CD4-positive, alpha-beta T cell (primary cell): ENCODE measurements at places on chromosomes 11 and 22.

DNA sequence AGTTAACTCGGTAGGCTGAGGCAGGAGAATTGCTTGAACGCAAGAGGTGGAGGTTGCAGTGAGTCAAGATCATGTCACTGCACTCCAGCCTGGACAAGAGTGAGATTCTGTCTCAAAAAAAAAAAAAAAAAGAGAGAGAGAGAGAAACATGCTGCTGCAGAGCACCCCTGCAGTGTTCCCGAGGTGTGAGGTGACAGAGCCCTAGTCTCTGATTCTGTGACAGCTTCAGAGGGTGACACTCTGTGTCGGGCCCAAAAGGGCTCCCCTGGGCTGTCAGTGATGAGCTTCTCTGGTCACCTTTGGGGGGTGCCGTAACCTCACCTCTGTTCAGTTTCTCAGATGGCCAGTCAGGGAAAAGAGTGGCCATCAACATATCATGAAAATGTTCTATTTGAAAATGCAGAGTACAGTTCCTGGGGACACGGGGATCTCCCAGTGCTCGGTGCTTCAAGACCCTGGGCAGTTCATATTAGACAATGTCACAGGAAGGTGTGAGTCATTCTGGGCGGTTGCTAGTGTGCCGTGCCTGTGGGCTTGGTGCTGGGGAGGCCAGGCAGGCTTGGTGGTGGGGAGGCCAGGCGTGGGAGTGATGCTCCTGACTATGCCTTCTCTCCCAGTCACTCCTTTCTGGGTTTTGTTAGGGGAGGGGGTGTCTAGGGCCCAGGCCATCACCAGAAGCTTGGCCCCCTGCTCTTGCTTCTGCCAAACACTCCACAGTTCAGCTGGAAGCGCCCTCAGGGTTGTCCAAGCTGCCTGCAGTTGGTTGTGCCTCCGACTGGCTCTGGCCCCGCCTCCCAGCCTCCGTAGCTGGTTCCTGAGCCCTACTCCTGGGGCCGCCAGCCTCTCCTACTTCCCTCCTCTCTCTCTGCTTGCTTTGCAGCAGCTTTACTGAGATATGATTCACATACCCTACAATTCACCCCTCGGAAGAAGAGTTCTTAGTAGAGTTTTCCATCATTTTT, 52.5 kb upstream of the CLDN5 start:
- DNase-seq: peak; percentile 34

- no peak for DNase-seq
Measured at GRCh38 chr11:75200051-75200450, 40.5 kb upstream of the TPBGL start.

DNA sequence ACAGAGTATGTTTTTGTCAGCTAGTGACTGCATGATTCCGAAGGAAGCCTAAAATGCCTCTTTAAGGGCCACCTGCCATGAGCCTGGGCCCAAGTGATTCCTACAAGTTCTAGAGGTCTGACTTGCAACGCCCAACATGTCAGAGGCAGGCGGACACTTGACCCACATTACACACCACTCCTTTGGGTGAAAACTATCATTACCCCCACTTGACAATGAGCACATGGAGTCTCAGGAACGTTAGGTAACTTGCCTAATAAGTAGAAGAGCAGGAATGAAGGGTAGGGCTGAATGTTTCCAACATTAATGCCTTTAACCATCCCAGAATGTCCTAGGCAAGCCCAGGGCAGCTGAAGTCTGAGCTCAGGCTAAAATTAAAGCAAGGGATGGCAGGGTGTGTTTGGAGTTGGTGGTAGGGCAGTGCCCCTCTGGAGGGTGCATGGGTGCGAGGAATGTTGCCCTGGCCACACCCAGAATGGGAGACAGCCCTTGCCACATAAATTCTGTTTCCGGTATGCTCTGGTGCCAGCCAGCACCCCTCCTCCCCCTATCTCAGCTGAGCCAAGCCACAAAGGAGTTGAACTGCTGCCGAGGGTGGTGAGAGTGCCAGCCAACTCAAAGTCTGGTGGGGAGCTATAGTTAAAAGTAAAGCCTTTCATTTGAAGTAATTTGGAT, 2.5 kb downstream of the PLAAT2 start:
- no peak for DNase-seq

DNA sequence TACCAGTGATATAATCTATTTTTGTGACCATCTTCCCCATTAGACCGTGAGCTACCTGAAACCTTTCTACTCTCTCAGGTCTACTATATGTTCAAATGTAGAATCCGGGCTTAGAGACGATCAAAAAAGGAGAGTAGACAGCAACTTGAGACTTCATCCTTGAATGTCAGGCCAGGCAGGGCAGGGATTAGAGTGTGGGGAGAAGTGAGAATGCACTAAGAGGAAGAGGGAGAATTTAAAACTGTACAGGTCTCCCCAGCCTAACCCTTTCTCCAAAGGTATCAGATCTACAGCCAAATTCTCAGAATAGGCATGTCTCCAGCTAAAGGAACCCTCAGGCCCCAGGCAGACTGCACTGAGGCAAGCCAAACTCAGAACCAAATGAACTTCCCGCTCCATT, 935 bp downstream of the LAMTOR1 start:
- DNase-seq: no peak

- DNase-seq: no peak
Measured at GRCh38 chr11:1825039-1825740, 9.6 kb upstream of the SYT8 start.

GRCh38 chr11:66909181-66909580, 49.0 kb downstream of the PC start:
- DNase-seq: no peak

DNA sequence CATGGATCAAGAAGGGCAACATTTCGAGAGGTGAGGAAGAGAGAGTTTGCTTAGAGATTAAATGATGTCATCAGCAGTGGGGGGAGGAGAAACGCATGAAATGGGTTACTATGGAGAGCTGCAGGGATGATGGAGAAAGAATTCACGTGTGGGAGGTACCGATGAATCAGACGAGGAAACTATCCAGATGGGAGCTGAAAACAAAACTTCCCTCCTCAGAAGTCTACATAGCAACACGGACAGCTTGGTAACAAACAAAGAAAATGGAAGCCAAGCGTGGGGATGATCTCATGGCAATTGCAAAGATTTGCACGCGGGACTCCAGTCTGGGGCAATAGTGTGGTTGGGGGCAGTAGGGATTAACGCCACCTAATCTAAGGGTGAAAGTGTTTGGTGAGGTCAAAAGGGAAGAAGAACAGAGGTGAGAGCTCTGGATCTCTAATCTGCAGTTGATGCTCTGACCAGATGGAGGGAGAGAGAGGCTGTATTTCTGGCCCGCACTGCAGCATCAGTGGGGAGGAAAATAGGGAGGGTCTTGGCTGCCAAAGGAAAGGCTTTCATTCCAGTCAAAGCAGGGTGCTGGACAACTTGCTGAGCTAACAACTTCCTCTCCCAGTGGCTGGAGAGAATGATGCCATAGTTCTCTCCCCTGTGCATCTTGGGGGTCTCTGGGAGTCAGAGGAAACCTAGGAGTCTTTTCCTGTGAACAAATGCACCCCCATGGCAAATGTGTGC, 43.4 kb upstream of the CSNK2A3 start:
- no peak for DNase-seq

DNA sequence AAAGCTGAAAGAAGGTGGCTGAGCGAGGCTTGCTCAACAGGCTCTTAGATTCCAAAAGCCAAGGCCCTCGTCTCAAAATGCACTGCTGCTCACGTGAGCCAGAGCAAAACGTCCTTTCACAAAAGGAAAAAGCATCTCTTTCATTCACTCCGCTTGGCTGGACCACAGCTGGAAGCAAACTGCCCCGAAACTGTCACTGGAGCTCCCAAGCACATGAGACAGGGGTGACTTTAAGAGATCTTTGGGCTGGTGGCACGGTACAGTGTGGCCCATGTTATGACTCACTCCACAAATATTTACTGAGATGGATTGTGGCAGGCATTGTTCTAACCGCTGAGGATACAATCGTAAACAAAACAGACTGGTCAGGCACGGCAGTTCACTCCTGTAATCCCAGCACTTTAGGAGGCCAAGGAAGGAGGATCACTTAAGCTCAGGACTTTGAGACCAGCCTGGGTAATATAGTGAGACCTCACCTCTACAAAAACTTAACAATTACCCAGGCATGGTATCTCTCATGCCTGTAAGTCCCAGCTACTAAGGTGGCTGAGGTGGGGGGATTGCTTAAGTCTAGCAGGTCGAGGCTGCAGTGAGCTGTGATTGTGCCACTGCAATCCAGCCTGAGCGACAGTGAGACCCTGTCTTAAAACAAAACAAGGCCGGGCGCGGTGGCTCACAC, 3.6 kb downstream of the PLA2G6 start:
- no peak for DNase-seq

- DNase-seq: peak; percentile 17
Measured at GRCh38 chr11:17528181-17528691, 16.0 kb downstream of the USH1C start.

GRCh38 chr11:27233654-27234042, 129.4 kb downstream of the CCDC34 start:
- no peak for DNase-seq

GRCh38 chr22:49541693-49542230, 285.9 kb downstream of the BRD1 start:
- DNase-seq: no peak

- no peak for DNase-seq
Measured at GRCh38 chr11:134275188-134275533, 1.0 kb upstream of the GLB1L3 start.

DNA sequence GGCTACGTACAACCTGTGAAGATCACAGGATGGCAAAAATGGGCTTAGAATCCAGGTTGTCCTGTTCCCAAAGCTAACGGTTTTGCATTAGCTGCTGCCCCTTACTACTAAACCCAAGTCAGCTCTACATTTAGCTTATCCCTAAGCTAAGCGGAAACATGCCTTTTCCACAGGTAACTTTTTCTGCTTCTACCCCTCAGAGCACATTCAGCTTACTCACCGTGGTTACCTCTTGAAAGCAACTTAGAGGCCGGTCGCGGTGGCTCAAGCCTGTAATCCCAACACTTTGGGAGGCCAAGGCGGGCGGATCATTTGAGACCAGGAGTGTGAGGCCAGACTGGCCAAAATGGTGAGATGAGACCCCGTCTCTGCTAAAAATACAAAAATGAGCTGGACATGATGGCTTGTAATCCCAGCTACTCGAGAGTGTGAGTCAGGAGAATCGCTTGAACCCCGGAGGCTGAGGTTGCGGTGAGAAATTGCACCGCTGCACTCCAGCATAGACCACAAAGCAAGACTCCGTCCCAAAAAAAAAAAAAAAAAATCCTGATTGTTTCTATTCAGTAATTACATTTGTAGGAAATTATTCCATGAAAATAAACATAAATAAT, 790 bp upstream of the TMEM41B start:
- no peak for DNase-seq

- no peak for DNase-seq
Measured at GRCh38 chr11:123740787-123741158, 687 bp downstream of the ZNF202 start.

DNA sequence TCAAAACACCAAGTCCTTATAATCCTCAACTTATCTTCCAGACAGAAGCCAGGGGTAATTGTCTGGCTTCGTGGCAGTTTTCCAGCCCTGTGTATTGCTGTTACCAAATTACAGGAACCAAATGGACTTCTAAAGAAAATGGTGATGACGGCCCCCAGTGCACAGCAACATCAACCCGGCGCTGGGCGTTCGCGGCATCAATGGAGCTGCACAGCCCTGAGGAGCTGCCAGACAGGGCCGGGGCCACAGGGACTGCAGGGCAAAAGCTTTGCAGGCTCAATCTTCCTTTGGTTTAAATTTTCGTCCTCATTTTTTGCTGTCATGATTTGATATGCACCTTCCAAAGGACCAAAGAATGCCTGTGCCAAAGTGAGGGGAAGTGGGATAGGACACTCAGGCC, 292.5 kb downstream of the BRD1 start:
- DNase-seq: no peak

- DNase-seq: no peak
Measured at GRCh38 chr11:114321621-114322257, 25.5 kb downstream of the NNMT start.

- no peak for DNase-seq
Measured at GRCh38 chr11:76553554-76554476, 109.0 kb downstream of the EMSY start.

GRCh38 chr22:27654546-27655445, 146.8 kb downstream of the MN1 start:
- no peak for DNase-seq

DNA sequence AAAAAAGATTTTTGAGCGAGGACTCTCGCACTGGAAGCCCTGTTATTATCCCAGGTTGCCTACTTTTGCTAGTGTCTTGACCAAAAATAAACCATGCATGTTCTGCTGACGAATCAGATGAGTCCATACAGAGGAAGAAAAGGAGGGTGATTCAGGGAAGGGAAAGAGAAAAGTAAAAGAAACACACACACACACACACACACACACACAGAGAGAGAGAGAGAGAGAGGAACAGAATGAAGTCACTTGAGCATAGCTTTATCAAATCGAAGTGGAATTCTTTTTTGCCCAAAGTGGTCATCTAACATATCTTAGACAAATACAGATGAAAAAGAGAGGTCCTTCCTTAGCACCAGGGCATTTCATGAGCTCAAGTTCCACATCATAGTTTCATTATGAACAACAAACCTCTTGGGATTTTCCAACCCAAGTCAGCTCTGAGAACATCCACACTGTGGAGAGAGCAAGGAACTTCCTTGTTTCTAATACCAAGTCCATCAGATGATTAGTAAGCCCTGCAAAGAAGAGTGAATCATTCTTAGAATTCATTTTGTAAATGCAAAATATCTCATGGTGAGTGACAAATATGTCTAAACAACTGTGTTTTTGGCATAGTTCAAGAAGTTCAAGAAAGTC, 7.7 kb upstream of the MMP12 start:
- no peak for DNase-seq

DNA sequence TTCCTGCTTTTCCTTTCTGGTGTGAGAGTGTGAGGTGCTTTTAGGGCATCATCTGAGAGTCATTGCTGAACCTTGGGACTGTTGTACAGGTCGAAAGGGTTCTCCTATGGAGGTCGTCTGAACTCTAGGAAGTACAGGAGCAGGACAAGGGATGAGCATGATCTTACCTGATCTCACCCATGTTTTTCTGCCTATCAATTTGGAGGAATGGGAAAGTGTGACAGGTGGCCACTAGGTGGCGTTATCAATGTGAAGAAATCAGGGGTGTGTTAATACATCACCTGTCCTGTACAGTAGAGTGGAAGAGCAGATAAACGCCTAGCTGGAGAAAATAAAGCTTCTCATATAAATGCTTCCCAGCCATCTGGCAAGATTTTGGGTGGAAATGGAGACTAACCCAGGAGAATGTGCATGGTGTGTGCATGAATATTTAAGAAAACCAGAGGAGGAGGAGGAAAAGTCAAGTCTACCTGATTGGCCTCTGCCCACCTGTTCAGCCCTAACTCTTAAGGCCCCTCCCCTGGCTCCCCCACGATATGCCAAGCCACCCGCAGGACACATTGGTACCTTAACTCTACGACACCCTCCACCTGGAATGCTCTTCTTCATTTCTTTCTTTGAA, 72.0 kb upstream of the NARS2 start:
- peak; percentile 18 for DNase-seq

DNA sequence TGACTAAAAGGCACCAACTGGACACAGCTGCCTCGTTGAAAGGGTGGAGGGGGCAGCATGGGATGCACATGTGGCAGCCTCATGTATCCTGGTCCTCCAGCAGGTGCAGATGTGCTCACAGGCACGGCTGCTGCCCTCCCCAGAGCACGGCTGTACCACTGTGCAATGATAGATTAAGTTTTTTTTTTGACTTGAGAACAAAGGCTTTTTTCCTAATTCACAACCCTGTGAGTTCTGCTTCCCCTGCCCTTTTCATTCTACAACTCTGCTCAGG, 11.4 kb downstream of the DKK3 start:
- DNase-seq: no peak
